ENCODE measurements at places on chromosomes 7 and 10. TPM values are rescaled to one million over a fixed set of nuclear protein-coding genes. Genes with fewer than 3 reads are reported as not detected.

CRYGN gene
- 0.16 TPM for total RNA-seq

DNA sequence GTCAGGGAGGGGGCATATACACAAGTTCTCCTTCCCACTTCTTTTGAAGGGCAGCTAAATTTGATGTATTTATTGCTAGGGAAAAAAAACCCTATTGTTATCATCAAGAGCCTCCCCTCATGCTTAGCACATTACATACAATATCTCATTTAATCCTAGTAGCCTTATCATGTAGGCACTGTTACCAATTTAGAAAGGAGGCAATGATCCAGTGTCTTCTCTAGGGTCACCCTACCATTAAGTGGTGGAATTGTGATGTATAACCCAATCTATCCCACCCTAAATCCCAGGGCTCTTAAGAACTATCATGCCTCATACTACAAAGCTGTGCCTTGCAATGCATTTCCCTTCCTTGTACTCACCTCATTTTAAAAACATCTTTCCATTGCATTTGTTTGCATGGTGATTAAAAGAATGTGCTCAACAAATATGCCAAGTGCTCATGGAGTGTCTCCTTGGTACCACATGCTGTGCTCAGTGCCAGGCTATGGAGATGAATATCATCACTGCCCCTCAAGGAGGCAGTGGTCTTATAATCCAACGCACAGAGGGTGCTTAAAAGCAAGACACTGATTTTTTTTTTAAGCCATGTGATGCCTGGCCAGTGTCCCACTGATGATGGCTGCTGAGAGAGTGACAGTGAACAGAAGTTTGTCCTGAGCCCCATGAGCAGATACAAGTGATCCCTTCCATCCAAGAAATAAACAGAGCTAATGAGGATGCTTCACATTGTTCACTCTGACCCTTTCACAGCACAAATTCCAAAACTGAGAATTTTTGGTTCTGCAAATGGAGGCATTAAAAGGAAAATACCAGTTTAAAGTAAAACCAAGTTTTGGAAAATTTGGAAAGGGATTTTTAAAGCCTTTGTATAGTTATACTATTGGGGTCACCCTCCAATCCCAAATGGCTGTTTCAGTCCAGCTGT, 98.2 kb downstream of the SORBS1 start:
- no peak for DNase-seq

ADCY1 gene
- total RNA-seq, result 3.7 TPM

DNA sequence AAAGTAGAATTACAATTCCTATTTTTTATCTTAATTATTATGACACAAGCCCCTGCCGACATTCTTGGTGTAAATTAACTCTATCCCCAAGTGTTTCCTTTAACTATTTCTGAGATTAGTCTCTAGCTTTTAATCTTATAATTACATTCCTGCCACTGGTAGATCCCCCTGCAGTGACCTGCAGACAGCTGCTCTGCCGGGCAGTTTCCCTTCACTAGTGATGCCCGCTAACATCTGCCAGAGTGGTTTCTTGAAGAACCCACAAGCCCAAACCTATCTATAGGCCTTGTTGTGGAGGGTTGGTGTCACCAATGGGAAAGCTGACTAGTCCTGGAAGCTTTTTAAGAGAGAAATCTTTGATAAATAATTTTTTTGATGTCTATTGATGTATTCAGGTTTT, 50.0 kb downstream of the ADAM22 start:
- DNase-seq, result no peak

PROSER2 gene
- 3.2 TPM for total RNA-seq

GPR141 gene
- 3.1 TPM for total RNA-seq

- DNase-seq, result no peak
These were observed 3.5 kb downstream of the AIMP2 start for GRCh38 chr7:6012355-6013104.

DNA sequence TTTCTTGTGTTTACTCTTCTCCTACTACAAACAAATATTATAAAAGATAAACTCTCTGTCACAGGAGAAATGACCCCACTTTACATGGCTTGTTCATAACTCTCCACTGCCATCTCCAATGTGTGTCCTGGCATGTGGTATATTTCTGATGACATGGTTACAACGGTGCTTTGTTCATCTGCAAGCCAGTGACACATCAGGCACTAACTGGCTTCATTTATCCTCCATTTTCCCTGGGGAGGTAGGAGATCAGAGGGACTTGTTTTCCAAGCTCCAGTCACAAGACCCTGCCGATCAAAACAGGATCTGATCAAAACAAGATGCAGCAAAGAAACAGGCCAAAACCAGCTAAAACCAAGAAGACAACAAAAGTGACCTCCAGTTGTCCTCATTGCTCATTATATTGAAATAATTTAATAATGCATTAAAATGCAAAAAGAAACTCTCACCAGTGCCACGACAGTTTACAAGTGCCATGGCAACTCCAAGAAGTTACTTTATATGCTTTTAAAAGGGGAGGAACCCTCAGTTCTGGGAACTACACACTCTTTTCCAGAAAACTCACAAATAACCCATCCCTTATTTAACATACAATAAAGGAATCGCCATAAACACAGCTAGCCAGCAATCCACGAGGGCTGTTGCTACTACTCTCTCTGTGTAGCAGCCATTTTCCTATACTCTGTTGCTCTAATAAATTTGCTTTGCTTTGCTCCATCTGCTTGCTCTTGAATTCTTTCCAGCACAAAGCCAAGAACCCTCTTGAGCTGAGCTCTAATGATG, 224.2 kb downstream of the XPNPEP1 start:
- DNase-seq, result no peak

DNA sequence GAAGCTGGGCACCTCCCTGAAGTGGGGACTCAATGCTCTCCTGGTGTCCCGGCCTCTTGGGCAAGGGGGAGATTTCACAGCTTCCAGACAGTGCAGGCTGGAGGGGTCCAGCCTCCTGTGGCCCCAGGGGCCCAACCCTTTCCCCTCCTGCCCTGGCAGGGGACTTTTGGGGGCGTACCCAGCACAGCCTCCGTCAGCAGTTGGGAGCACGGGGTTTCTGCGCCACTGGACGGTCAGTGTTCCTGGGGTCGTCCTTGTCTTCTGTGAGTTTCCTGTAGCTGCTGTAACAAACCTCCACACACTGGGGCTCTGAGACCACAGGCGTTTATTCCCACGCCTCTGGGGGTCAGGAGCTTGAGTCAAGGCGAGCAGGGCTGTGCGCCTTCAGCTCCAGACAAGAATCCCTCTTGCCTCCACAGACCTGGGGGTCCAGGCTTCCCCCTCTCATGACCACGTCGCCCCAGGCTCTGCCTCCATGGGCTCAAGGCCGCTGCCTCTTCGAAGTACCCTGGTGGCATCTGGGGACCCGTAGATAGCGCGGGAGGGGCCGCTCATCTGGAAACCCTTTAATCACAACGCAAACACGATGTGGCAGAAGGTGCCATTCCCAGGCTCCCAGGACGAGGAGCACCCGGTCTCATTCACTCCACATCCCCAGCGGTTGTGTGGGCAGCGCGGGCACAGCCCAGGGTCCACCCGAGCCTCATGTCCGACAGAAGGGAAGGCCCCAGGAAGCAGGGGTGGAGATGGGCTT, 14.0 kb downstream of the PWWP2B start:
- no peak for DNase-seq

MICALL2 gene
- total RNA-seq, result 8.4 TPM

DNA sequence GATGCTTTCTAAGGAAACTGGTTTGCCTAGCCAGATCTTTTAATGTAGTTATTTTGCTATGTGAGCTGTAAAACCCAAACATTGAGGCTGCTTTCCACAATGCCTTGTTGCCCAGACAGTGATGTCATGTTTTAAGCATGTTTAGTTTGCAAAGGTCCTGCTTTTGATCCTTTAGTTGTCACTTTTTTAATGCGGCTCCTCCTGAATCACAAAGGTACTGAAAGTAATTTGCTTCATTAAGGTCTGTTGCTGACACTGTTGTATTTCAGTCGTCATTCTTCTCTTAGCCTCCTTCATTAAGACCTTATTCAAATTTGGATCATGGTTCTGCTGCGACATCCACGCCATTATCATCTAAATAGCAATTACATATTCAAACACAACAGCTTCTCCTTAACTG, 10.6 kb downstream of the RPA3 start:
- DNase-seq, result peak; percentile 26

DNA sequence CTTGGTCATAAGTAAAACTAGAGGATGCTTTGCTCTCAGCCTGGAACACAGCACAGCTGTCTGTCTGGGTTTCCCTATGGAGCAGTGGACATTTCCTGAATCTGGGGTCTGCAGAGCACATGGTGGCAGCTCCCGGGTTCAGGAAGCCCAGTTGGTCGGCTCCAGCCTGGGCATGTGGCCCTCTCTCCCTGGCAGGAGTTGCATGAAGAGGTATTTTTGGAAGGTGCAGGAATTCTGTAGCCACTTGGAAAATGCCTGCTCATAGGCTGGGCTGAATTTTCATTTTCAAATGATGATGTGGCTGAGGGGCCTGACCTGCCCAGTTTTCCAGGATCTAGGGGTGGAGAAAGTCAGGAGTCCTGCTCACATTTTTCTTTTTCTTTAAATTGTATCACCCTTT, 6.7 kb upstream of the TPST1 start:
- DNase-seq, result no peak
